MM.1S (cell line): ENCODE measurements at places on chromosomes 6 and 20.

- H3K4me1 ChIP-seq: 0 out of 2 replicates have a peak, but pooled peaks cover 4% of the 10 kb centered on the region
- no peaks in the 10 kb centered on the region for H3K36me3 ChIP-seq
- H3K4me3 ChIP-seq: no peak overlapping the region
- no peaks in the 10 kb centered on the region for H3K27me3 ChIP-seq
- H3K27ac ChIP-seq: no peak overlapping the region
Observed at GRCh38 chr20:5524896-5525295, 208.1 kb upstream of the PROKR2 start.

GRCh38 chr6:39793516-39793915 lies 1.3 kb downstream of the DAAM2 start:
- H3K4me1 ChIP-seq: no peaks in the 10 kb centered on the region
- H3K27ac ChIP-seq: no peak overlapping the region
- no peaks in the 10 kb centered on the region for H3K27me3 ChIP-seq

DNA sequence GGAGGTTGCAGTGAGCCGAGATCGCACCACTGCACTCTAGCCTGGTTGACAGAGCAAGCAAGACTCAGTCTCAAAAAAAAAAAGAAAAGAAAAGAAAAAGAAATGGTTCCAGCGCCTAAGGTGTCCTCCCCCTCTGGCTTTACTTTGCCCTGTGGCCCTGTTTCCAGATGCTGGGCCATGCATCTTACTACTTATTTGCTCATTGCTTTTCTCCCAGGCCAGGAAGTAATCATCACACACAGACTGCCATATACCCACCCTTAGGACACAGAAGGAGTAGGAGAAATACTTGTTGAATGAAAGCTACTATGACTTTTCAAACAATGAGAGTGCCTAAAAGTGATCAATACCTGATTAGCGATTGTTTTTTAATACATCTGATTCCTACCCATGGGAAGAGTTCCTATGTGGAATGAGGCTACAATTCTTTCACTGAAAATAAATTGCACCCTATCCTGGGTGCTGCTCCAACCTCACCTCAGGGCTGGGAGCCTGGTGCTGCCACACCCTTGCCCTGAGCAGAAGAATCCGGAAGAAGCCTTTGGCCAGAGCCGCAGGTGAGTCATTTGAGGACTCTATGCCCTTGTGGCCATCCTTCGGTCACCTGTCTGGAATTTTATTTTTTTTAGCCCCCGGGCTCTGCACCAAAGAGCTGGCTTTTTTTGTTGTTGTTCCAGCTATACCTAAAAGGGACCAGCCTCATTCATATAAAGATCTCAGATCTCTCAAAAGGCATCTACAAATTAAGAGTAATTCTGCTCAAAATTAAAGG lies 22.7 kb upstream of the TFAP2C start:
- no peak overlapping the region for H3K27ac ChIP-seq
- no peak for DNase-seq
- H3K36me3 ChIP-seq: no peaks in the 10 kb centered on the region
- no peaks in the 10 kb centered on the region for H3K4me1 ChIP-seq
- H3K27me3 ChIP-seq: no peaks in the 10 kb centered on the region
- H3K4me3 ChIP-seq: no peak overlapping the region

- no peaks in the 10 kb centered on the region for H3K36me3 ChIP-seq
- DNase-seq: no peak
- H3K4me3 ChIP-seq: no peak overlapping the region
- H3K4me1 ChIP-seq: peaks cover 18% of the 10 kb centered on the region
- H3K27ac ChIP-seq: no peak overlapping the region
- no peaks in the 10 kb centered on the region for H3K27me3 ChIP-seq
Observed at GRCh38 chr6:83062225-83062624, 3.4 kb downstream of the UBE3D start.

DNA sequence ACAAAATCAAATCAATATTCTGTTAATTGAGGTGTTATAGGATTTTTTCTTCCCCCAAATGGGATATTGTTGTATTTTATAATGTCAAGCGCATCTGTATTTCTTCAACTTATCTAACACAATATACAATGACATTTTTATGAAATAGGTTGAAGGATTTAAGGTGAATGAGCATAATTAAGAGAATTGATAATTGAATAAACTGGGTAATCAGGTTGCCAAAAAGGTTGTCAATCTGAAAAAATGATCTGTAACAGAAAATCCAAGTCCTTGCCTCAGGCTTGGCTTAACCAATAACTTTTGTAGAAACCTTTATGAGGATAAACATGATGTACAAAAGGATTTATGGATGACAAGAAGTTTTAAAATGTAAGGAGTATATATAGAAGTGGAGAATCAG lies 1101.7 kb upstream of the EYS start:
- H3K27ac ChIP-seq: no peak overlapping the region
- H3K4me3 ChIP-seq: no peak overlapping the region
- no peaks in the 10 kb centered on the region for H3K36me3 ChIP-seq
- no peak for DNase-seq

- H3K4me1 ChIP-seq: no peaks in the 10 kb centered on the region
- no peak overlapping the region for H3K27ac ChIP-seq
- no peaks in the 10 kb centered on the region for H3K36me3 ChIP-seq
- no peak for DNase-seq
Observed at GRCh38 chr20:59633656-59634251, 29.4 kb downstream of the PHACTR3 start.

GRCh38 chr20:53070706-53071392 lies 98.7 kb downstream of the TSHZ2 start:
- H3K4me1 ChIP-seq: no peaks in the 10 kb centered on the region
- no peak for DNase-seq
- H3K27me3 ChIP-seq: no peaks in the 10 kb centered on the region
- no peak overlapping the region for H3K27ac ChIP-seq

- H3K4me1 ChIP-seq: no peaks in the 10 kb centered on the region
- H3K36me3 ChIP-seq: no peaks in the 10 kb centered on the region
- H3K27me3 ChIP-seq: no peaks in the 10 kb centered on the region
- H3K27ac ChIP-seq: no peak overlapping the region
- no peak overlapping the region for H3K4me3 ChIP-seq
- no peak for DNase-seq
Observed at GRCh38 chr6:25085756-25086155, 150.0 kb upstream of the RIPOR2 start.

DNA sequence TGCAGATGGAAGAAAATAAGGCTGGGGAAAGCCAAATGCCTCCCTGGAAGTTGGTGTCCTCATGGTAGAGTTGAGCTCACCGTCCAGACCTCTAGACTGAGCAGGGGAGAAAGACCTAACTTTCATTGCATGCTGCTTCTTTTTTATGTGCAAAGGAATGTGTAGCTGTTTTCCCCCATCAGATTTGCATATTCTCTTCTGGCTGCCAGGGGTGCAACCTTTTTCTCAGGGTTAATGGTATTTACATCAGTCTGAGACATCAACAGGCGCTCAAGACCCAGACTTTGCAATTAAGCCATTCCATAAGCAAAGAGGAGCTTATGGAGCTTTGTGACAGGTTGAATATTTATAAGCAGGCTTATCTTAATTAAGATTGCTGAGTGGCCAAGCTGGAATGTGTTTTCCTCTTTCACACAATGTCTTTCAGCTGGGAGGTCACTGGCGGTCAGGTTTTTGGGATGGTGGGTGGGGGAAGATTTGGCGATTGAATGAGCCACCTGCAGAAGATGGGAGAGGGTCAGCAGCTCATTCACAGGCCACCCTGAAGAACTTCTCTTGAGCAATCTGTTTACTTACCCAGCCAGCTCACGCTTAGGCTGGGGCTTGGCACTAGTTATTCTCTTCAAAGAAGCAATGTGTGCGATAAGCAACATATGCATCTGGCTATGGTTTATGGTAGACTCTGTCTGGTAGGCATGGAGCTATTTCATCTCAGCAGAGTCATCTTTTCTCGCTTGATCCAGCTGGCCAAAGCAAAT lies 88.6 kb downstream of the SCP2D1 start:
- no peak overlapping the region for H3K27ac ChIP-seq
- H3K4me1 ChIP-seq: no peaks in the 10 kb centered on the region
- no peaks in the 10 kb centered on the region for H3K36me3 ChIP-seq
- DNase-seq: no peak
- H3K4me3 ChIP-seq: no peak overlapping the region

DNA sequence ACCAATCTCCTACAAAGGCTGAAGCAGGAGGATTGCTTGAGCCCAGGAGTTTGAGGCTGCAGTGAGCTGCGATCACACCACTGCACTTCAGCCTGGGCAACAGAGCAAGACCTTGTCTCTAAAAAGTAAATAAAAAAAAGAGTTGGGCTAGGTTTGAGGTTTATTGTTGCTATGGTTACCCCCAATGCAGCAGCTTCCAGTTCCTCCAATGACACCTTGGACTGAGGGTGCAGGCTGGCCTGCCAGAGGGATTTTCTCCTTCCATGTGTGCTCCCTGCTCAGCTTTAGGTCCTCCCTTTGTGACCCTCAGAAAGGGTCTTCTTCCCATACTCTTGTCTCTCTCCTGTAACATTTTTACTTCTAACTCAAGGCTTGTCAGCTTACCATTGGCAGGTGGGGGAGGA lies 10.6 kb upstream of the TBC1D20 start:
- no peak for DNase-seq
- no peaks in the 10 kb centered on the region for H3K27me3 ChIP-seq
- H3K36me3 ChIP-seq: no peaks in the 10 kb centered on the region
- no peak overlapping the region for H3K4me3 ChIP-seq
- H3K27ac ChIP-seq: no peak overlapping the region
- no peaks in the 10 kb centered on the region for H3K4me1 ChIP-seq

GRCh38 chr6:107564589-107564951 lies 74.7 kb downstream of the SOBP start:
- H3K27me3 ChIP-seq: no peaks in the 10 kb centered on the region
- H3K4me3 ChIP-seq: no peak overlapping the region
- H3K36me3 ChIP-seq: no peaks in the 10 kb centered on the region
- DNase-seq: no peak
- H3K27ac ChIP-seq: no peak overlapping the region

- H3K36me3 ChIP-seq: no peaks in the 10 kb centered on the region
- no peak overlapping the region for H3K27ac ChIP-seq
- H3K4me1 ChIP-seq: no peaks in the 10 kb centered on the region
Observed at GRCh38 chr6:36774331-36774730, 64.9 kb downstream of the CPNE5 start.

GRCh38 chr6:108673602-108674001 lies 112.9 kb downstream of the FOXO3 start:
- peaks cover 90% of the 10 kb centered on the region for H3K4me1 ChIP-seq
- H3K27ac ChIP-seq: peak overlapping the region; percentile 99
- peaks cover 8% of the 10 kb centered on the region; the same call in 1 of the 2 replicates for H3K36me3 ChIP-seq

GRCh38 chr6:95321126-95321525 lies 256.2 kb upstream of the MANEA start:
- no peaks in the 10 kb centered on the region for H3K4me1 ChIP-seq
- no peak for DNase-seq
- no peak overlapping the region for H3K27ac ChIP-seq
- H3K27me3 ChIP-seq: no peaks in the 10 kb centered on the region

GRCh38 chr20:11902285-11902697 lies 15.4 kb upstream of the BTBD3 start:
- DNase-seq: no peak
- no peak overlapping the region for H3K4me3 ChIP-seq
- H3K27me3 ChIP-seq: no peaks in the 10 kb centered on the region
- no peak overlapping the region for H3K27ac ChIP-seq
- no peaks in the 10 kb centered on the region for H3K4me1 ChIP-seq
- H3K36me3 ChIP-seq: no peaks in the 10 kb centered on the region
